ENCODE measurements at places on chromosomes 3 and 15.

DNA sequence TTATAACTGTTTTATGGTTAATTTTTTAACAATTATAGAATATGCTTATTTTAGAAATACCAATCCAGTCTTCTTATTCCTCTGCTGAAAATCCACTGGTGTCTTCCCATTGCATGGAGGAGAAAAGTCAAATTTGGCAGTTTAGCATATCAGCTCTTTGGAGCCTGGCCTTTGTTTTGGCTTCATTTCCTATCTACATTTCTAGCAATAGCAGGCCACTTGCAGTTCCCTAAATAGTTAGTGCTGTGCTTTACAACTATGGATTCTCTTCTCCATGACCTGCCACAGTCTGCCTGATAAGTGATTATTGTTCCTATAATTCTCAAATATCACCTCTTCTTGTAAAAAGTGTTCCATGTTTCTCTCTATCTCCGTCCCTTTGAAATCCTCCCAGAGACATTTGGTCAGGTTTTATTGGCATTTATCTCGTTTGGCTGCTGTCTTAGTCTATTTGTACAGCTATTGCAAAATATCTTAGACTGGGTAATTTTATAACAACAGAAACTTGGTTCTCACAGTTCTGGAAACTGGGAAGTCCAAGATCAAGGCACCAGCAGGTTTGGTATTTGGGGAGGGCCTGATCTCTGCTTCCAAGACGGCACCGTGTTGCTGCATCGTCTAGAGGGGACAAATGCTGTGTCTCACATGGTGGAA is 8.2 kb upstream of the SEC22A start:
- no peak for DNase-seq

GRCh38 chr15:47486040-47486439 is 231.3 kb upstream of the SEMA6D start:
- no peak for DNase-seq

DNA sequence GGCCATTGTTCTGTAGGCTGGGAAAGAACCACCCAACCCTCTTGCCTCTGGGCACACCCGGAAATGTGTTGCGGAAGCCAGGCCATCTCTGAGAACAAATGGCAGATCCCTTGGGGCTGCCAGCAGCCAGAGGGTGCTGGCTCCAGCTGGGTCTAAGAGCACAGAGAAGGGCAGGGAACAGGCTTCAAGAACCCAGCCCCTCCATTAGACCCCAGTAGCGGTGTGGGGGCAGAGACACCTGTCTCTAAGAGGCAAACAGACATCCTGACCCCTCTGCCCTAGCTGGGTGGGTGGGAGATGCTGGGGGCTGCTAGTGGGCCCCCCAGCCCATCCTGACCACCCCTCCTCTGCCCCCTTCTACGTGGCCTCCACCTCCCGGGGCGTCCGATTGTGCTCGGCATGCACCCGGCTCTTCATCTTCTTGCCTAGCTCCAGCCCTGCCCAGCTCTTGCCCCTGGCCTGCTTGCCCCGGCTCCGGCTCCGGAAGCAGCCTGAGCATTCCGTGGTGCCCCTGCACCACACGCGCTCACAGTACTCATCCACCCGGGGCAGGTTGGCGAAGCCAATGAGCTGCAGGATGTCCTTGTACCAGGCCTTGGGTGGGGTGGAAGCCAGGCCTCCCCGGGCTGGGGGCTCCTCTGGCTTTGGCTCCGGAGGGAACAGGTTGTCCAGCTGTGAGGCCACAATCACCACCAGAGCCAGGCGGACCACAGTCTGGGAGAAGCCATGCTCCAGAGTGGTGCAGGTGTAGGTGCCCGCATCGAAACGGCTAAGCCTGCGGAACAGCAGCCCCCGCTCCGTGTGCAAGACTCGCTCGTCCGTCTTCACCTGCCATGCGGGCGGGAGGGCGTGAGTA is 9.4 kb downstream of the SEMA3G start:
- peak; percentile 51 for DNase-seq

DNA sequence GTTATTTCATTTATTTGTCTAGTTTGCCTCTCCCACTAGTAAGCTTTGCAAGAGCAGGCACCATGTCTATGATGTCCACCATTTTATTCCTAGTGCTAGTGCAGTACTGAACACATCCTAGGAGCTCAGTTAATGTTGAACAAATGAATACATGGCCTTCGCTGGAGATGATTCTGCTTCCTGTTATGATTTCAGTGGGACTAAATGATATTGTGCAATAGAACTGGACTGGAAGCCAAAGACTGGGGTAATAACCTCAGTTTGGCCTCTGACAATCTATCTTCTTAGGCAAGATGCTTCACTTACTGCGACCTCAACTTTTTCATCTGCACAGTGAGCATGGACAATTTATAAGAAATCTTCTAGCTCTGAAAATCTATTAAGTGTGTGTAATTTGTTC is 191.3 kb downstream of the ADAMTSL3 start:
- DNase-seq: no peak

DNA sequence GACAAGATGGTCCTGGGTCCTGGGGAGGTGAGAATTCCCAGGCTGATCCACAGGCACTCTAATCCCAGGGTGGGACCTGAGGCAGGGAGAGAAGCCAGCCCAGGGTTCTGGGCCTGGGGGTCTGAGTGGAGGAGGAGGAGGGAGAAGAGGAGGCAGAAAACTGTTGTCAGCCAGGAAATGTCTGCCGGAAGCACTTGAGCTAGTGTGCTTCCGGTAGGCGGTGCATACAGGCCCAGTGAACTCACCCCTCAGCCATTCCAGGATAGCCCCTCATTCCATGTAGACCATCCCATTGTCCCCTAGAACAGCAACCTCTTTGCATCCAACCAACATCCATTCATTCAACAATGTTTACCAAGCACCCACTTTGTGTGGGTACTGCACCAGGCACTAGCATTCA is 47.9 kb upstream of the LCTL start:
- no peak for DNase-seq

DNA sequence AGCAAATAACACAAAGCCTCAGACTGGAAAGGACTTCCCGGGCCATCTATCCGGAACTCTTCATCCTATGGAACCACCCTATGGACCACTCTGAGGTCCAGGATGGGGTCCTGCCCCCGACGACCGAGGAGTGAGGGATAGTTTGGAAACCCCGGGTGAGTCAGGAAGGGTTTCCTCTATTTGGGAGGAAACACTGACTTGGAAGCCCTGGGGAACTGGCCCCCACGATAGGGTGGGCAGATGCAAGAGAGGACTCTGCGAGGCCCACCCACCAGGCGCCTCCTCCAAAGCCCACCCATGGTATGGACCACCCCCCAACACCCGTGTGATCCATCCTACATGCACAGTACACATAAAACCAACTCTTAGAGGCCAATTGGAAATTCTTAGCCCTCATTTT is 69.4 kb downstream of the CPN2 start:
- DNase-seq: peak; percentile 13

DNA sequence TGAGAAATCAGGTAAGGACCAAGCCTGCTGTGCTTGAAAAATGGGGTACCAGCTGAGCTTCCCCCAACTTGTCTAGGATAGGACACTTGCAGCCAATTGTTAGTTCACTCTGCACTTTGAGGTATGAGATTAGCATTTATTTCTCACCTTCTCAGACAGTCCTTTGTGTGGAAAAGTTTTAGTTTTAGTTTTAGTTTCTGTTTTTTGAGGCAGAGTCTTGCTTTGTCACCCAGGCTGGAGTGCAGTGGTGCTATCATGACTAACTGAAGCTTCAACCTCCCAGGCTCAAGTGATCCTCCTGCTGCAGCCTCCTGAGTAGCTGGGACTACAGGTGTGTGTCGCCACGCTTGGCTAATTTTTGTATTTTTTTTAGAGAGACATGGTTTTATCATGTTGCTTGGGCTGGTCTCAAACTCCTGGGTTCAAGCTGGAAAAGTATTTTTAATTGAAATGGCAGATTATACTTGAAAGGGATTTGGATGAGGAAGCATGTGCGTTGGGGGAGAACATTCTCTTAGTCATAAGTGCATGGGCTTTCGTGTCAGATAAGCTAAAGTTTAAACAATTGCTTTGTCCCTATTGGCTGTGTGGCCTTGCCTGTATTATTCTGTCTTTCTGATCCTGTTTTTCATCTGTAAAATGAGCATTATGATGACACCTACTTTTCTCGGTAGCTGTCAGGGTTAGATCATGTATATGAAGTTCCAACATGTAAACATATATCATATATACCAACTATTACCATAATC is 25.2 kb upstream of the CCK start:
- DNase-seq: no peak

- DNase-seq: no peak
Measured at GRCh38 chr15:51558411-51558810, 64.2 kb downstream of the DMXL2 start.

- peak; percentile 81 for DNase-seq
Measured at GRCh38 chr3:161851941-161852566, 355.4 kb downstream of the OTOL1 start.

DNA sequence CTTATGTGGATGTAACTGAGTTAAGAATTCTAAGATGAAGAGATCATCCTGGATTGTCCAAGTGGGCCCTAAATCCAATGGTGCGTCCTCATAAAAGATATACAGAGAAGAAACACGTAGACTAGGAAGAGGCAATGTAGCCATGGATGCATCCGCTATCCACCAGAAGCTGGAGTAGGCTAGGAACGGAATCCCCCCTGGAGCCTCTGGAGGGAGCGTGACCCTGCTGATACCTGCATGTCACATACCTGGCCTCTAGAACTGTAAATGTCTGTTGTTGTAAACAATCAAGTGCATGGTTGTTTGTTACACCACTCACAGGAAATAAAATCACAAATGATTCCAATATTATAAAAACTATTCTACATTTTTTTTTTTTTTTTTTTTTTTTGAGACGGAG is 254.5 kb upstream of the RORA start:
- no peak for DNase-seq

DNA sequence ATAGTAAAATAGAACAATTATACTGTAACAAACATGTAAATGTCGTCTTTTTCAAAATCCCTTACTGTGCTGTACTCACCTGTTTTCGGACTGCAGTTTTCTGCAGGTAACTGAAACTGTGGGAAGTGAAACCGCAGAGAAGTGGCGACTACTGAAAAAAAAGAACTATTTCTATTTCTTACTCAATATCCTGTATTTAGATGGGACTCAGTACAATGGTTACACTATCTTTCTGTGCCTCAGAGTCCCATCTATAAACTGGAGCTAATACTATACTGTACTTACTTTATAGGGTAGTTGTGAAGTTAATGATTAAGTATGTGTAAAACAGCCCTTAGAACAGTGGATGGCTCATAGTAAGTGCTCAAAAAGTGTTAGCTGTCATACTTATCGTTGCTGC is 14.3 kb upstream of the P2RY12 start:
- DNase-seq: no peak

Measured in islet precursor cell (in vitro differentiated cells).